Chondrocyte (in vitro differentiated cells): ENCODE measurements at places on chromosomes 11 and 22.

DNA sequence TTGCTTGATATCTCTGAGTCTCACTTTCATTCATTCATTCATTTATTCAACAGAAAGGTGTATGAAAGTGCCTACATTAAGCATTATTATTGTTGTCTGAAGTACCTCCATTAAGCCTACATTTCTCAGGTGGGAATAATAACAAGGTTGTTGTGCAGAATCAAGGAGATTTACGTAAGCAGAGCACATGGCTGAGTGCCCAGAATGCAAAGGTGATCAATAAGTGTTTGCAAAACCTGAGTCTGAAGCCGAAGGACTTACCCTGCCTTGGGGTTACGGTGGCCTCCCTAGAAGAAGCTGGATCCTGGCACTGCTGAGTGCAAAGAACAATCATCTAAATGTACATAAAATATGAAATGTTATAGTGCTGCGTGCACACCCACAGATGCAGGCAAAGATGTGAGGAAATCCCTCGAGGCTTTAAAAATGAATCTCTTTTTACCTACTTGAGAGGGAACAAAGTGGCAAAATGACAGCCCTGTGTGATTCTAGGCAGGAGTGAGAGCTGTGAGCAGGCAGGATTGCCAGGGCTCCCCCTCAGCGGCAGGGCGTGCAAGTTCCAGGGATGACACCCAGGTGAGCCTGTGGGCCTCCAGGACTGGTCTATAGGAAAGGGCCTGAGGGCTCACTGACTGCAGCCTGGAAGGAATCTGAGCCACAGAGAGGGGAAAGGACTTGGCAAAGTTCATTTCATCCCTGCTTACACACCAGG lies 133.1 kb upstream of the TBCEL start:
- no peak for DNase-seq

GRCh38 chr11:62588966-62589637 lies 2.2 kb downstream of the TUT1 start:
- DNase-seq = peak; percentile 55

DNA sequence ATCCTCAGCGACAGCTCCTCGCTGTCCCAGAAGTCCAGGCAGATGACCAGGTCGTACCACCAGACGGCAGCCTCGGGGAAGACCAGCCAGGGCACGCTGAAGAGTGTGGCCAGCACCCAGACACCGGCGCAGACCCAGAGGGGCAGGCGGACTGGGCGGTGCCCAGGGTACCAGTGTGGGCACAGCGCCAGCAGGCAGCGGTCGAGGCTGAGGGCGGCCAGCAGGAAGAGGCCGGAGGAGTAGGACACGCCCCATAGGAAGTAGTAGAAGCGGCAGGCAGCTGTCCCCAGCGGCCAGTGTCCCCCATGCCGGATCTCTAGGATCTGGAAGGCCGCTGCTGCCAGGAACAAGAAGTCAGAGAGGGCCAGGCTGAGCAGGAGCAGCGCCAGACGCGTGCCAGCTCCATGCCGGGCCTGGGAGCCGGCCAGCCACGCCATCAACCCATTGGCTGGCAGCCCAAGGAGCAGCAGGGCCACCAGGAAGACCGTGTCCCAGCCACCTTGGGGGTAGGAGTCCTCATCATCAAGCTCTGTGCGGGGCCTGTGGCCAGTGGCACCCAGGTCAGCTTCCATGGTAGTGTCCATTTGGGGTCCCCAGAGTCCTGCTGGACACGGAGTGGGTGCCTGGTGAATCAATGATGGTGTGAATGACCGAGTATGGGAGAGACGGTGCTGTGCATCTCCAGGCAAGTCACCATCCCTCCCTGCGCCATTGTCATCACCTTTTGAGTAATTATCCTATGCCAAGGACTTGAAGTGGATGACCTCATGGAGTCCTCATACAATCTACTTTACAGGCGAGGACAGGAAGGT lies at the start of gene GPR152:
Gene GPR152, minus strand, starts transcription at position 589 of the 812 bp plus-strand sequence. Its CDS starts 5 bp downstream, at position 584.
- peak; percentile 88 for DNase-seq

GRCh38 chr22:42621505-42622002 lies 6.9 kb upstream of the POLDIP3 start:
- DNase-seq = no peak

DNA sequence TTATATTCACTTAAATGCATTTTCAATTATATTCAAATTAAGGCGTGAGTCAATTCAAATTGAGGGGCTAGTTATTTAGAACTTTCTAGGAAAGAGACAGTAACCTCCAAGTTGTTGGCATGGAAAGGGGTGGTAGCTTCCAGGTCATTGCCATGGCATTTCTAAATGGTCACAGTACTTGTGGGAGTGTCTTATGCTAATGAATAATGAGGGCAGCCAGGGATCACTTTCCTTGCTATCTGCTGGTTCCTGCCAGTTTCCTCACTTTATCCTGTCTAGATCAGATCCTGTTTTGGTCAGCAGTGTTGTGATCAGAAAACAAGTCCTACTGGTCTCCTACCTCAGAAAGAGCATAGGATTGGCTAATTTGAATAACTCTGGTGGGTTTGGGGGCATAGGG lies 21.8 kb upstream of the RNASEH2C start:
- no peak for DNase-seq

- DNase-seq = no peak
Measured at GRCh38 chr11:125271483-125272091, 107.0 kb downstream of the PKNOX2 start.

- peak; percentile 68 for DNase-seq
Measured at GRCh38 chr22:49347376-49347775, 480.3 kb downstream of the BRD1 start.

DNA sequence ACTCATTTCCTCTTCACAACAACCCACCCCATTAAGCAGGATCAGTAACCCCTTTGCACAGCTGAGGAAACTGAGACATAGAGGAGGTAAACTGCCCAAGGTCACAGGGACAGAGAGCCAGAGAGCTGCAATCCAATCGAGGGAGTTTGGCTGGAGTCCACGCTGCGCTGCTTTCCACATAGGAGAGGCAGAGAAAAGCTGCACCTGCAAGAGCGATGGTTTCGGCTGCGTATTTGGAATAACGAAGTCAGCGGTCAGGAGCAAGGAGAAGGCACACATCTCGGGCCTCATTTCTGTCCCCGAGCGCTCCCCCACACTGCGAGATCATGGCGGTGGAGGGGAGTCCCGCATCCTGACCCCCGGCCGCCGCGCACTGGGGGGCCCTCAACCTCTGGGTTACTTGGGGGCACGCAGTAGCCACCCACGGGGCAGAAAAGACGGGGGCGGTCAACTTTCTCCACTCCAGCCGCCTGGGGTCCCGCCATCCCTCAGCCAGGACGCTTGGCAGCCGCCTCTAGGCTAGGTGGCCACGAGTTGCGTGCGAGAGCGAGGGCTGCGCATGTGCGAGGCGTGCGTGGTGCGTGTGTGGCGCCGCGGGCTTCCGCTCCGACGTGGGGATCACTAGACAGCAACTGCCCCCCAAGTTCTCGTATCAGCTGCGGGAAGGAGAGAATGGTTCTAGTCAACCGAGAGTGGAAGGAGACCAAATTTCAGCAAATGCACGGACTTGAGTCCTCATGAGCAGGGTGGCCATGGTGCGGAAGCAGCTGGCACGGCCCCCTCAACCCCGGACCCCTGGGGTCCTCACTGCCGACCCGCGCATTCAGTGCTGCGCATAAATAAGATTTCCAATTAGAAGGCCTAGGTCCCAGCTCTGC lies 42.3 kb upstream of the CLDN5 start:
- DNase-seq = no peak

DNA sequence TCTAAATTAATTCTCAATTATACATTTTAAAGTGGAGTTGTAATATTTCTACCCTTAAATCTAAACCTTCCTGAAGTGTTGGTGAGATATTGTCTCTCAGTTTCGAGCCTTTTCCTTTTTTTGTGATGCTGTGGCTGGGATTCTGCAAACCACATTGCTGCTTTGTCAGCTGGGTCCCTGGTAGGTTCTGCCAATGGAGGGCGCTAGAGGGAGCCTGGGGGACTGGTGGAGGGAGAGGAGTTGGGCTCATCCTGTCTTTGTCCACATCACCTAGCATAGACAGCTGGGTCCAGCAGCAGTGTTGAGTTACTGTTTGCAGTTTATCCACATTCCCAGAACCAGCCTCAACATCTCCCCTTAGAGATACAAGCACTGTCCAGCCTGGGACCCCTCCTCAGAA lies 41.0 kb downstream of the TRAF6 start:
- no peak for DNase-seq

- DNase-seq = no peak
Measured at GRCh38 chr11:31807799-31808667, 3.1 kb downstream of the PAX6 start.

- DNase-seq = no peak
Measured at GRCh38 chr11:76598426-76598839, 72.1 kb downstream of the LRRC32 start.

GRCh38 chr11:107384144-107384852 lies 73.3 kb downstream of the CWF19L2 start:
- no peak for DNase-seq

DNA sequence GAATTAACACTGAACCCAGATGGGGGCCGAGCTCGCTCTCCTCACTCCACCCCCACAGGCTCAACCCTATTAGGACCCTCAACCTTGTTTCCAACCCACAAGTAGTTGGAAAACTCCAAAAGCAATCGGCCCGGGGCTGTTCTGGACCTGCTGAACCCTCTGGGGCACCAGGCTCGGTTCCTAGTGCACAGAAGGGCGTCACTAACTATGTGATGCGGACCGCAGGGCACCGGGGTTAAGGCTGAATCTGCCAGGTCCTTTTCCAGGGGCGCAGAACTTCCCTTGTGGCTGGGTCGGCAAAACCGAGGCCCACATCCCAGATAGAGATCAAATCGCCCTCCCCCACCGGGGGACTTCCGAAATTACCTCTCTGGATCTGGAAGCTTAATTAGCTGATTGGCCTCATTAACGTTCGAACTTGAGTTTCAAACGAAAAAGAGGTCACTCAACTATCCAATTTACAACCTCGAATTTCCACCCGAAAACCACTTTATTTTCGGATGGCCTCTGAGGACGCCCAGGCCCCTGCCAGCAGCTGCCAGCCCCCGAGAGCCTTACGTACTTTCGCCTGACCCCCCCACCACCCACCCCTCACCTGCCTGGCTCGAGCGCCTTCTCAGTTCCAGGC lies 1.7 kb downstream of the SHANK2 start:
- DNase-seq = no peak

- DNase-seq = no peak
Measured at GRCh38 chr22:29481265-29482000, 1.4 kb downstream of the NEFH start.

- peak; percentile 92 for DNase-seq
Measured at GRCh38 chr11:2209900-2210321, 38.3 kb upstream of the TH start.

DNA sequence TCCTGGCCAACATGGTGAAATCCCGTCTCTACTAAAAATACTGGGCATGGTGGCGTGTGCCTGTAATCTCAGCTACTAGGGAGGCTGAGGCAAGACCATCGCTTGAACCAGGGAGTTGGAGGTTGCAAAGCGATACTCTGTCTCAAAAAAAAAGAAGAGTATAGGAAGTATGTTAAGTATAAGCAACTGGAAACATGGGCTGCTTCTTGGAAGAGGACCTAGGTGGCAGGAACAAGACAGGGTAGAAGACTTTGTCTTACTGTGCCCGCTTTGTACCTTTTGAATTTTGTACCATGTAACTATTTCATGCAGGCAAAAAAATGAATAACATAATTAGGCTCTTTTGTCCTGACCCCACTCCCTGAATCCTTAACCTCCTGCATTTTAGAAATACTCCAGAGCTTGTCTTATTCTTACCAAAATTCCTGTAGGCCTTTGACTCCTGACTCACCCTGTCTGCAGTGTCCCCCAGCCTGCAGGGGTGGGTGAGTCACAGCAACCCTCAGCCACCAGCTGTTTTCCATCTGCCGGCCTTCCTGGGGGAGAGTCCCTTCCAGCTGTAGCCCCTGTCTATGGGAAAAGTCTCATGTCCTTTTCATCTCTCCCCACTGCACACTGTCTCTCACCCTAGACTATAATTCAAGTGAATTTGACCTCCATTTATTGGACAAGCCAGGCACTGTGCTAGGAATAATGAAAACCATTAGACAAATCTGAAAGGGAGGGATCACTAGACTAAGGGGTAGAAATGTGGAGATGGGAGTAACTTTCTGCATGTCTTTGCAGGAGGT lies 41.8 kb downstream of the TXN2 start:
- no peak for DNase-seq

DNA sequence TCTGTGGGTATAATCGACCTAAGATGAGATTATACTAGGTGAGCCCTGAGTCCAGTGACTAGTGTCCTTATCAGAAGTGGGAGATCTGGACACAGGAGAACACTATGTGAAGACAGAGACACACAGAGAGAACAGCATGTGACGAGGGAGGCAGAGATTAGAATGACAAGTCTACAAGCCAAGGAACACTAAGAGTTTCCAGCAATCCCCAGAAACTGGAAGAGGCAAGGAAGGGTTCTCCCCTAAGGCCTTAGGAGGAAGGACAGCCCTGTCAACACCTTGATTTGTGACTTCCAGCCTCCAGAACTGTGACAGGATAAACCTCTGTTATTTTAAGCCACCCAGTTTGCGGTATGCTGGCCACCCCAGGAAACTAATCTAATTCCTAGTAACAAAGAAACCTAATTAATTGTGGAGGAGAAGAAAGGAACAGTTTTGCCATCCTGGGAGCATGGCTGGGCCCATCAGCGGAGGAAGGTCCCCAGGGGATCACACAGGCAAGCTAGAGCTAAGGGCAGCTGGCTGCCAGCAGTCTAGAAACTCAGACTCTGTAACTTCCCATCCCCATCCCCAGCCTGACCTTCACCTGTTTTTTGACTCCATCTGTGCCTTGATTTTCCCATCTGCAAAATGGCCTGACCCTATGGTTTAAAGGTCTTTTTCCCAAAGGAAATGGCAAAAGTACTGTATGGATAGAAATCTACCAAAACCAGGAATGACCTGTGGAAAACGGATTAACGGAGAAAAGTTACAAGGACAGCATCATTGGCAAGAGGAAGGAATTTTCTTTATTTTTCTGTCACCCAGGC lies 10.3 kb upstream of the THOC5 start:
- DNase-seq = no peak

- no peak for DNase-seq
Measured at GRCh38 chr11:94796863-94797262, 28.7 kb downstream of the AMOTL1 start.

DNA sequence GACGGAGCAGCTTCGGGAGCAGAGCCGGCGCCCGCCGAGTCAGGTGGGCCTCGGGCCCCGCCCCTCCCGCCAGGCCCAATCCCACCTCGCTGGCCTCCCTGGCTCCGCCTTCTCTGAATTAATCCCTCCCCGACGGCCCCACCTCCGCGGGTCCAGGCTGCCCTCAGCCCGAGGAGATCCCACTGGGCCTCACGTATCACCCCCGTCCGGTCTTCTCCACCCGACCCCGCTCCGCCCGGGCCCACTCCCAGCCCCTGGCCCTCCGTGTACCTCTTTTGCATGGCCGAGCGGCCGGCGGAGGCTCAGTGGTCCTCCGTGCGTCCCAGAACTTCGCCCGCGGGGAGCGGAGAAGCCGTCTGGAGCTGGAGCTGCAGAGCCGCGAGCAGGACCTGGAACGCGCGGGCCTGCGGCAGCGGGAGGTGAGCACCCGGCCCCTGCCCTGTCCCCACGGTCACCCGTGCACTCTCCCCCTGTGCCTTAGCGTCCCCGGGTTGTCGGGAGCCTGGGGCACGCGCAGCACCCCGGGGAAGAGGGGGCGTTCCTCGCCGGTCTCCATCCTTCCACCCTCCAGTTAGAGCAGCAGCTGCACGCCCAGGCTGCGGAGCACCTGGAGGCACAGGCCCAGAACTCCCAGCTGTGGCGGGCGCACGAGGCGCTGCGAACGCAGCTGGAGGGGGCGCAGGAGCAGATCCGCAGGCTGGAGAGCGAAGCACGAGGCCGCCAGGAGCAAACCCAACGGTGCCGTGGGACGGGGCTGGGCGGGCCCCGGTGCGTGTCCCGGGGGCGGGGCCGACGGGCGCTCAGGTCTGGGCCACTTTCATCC lies 2.2 kb upstream of the CD151 start:
- no peak for DNase-seq

GRCh38 chr11:17805043-17805442 lies 70.5 kb downstream of the KCNC1 start:
- DNase-seq = no peak

- no peak for DNase-seq
Measured at GRCh38 chr22:28141614-28142013, 222.6 kb upstream of the PITPNB start.
